ENCODE measurements at places on chromosomes 5 and 9. TPM values are rescaled to one million over a fixed set of nuclear protein-coding genes. Genes with fewer than 3 reads are reported as not detected.

TRIM41 gene
- total RNA-seq = 40.7 TPM

PNPLA7 gene
- 15.7 TPM for total RNA-seq

PDE6A gene
- total RNA-seq = not detected

SHOC1 gene
- not detected for total RNA-seq

ARL14EPL gene
- not detected for total RNA-seq

- H3K36me3 ChIP-seq = no peaks in the 10 kb centered on the region
- peaks cover 41% of the 10 kb centered on the region for H3K27me3 ChIP-seq
- peak overlapping the region; percentile 79 for H3K4me3 ChIP-seq
Observed at GRCh38 chr9:114153761-114154599, 1.4 kb upstream of the COL27A1 start.

DNA sequence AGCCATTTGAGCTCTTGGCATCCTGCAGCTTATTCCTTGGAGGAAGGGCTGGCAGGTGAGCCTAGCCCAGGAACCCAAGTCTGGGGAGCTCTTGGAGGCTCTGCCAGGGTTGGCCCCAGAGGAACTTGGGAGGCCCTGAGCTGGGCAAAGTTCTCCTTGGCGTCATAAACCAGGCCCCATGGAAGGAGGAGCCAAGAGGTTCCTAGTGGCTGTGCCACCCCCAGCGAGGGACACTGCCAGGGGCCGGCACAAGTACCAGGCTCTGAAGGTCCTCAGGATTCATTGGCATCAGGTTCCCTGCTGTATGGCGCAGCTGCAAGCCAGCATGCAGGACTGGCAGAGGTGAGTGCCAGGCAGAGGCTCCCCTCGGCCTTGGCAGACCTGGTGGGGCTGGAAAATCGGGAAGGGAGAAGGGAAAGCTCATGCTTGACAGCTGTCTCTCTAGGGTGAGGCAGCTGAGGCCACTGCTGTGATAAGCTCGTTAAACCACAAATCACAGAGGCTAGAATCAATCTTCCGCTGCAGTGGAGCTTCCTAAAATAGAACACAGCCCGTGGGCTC lies 54.6 kb upstream of the SYNPO start:
- no peak for DNase-seq
- peaks cover 7% of the 10 kb centered on the region for H3K27me3 ChIP-seq
- H3K36me3 ChIP-seq = no peaks in the 10 kb centered on the region
- no peak overlapping the region for H3K27ac ChIP-seq

GRCh38 chr5:135127439-135128240 lies 93.6 kb upstream of the PITX1 start:
- peaks cover 6% of the 10 kb centered on the region for H3K27me3 ChIP-seq
- H3K36me3 ChIP-seq = no peaks in the 10 kb centered on the region
- no peaks in the 10 kb centered on the region for H3K4me1 ChIP-seq
- no peak overlapping the region for H3K27ac ChIP-seq

DNA sequence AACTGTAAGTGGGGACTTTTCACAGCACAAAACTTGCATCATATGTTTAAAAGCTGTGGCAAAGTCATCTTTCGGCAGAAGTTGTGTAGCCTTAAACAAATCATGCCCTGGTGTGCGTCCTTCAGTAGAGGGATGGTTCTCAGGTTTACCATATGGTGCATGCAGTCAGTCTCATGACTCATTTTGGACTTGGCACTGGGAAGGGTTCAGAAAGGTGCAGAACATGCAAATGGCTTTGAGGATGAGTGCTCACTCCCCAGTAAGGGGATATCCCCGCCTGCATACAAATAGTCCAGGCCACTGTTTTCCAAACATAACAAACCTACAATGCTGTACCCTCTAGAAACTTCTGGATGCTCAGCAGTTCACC lies 260.3 kb downstream of the NDUFS4 start:
- no peaks in the 10 kb centered on the region for H3K4me1 ChIP-seq
- H3K36me3 ChIP-seq = no peaks in the 10 kb centered on the region

- H3K4me3 ChIP-seq = peak overlapping the region; percentile 90
- peak overlapping the region; percentile 93 for H3K27ac ChIP-seq
- H3K4me1 ChIP-seq = peaks cover 59% of the 10 kb centered on the region
- H3K36me3 ChIP-seq = no peaks in the 10 kb centered on the region
- no peak for DNase-seq
- no peaks in the 10 kb centered on the region for H3K27me3 ChIP-seq
Observed at GRCh38 chr5:123512611-123513461, 859 bp downstream of the CSNK1G3 start.

DNA sequence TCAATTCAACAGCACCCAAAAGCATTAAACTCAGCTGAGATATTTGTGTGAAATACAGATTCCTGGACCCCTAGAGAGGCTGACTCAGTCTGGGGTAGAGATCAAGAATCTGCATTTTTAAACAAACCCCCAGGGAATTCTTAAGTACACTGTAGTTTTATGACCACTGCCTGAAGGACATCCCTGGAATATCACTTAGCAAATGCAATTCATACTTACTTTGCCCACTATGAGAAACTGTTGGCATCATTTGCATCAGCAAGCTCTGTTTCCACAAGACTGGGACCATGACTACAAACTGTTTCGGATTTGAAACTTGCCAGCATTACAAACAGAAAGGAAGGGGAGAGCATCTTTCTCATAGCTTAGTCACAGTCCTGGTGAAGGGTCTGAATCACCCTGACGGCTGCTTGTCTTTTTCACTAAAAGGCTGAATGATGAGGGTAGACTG lies 63.7 kb downstream of the MLLT3 start:
- no peak for DNase-seq
- no peak overlapping the region for H3K27ac ChIP-seq
- H3K4me1 ChIP-seq = peaks cover 84% of the 10 kb centered on the region
- H3K36me3 ChIP-seq = no peaks in the 10 kb centered on the region
- no peaks in the 10 kb centered on the region for H3K27me3 ChIP-seq

DNA sequence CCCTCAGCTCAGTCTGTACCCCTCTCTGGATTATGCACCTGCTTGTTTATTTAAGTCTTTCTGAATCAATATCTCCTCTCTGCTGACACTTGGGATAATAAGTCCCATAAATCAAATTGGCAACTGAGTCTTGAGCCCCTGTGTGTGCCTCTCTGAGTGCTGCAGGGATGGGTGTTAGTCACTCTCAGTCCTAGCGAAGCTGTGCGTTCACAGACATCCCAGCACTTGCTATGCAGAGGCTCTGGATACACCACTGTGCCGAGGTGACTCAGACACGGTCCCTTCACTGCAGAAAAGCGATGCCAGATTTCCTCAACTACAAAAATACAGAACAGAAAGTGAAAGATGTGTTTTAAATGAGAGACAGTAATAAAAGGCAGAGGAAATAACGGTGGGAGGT lies 4.1 kb upstream of the KCNMB1 start:
- no peaks in the 10 kb centered on the region for H3K36me3 ChIP-seq
- DNase-seq = no peak
- peak overlapping the region; percentile 16 for H3K27ac ChIP-seq
- H3K4me1 ChIP-seq = peaks cover 10% of the 10 kb centered on the region

Measured in naive thymus-derived CD8-positive, alpha-beta T cell (primary cell).